ENCODE measurements at places on chromosomes 7 and 10.

DNA sequence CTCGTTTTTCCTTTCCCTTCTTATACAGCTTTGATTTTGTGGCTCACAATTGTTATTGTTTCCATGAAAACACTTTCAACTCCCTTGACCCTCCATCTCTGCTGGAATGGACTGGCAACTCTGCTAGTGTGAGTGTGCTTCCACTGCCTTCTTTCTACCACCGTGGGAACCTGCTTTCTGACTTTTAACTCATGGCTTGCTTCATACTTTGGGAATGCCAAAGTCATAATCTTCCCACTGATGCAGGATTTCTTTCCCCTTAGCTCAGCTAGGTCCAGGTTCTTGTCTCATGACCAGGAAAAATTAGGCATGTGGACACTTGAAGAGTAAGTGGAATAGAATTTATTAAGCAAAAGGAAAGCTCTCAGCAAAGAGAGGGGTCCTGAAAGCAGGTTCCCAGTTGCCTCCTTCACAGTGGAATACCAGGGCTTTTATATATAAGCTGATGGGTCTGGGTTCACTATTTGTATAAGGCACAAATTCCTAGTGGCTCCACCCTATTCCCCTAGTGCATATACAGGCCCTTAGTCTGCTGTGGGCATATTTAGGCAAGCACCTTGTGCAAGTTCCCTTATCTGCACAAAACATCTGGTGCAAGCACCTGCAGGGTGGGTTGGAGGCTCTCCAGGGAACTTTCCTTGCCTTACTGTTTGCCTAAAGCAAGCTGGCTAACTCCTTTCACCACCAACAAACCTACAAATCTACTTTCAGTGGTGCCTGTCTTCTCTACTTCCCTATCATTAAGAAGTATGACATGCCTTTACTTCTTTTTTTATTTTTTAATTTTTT lies 119.5 kb downstream of the CFAP58 start:
- no peak for DNase-seq

- DNase-seq: no peak
Measured at GRCh38 chr7:29815181-29816105, 9.1 kb downstream of the WIPF3 start.

GRCh38 chr7:83614112-83614511 lies 34.8 kb downstream of the SEMA3E start:
- no peak for DNase-seq

- no peak for DNase-seq
Measured at GRCh38 chr10:124459395-124459794, 2.2 kb upstream of the LHPP start.

DNA sequence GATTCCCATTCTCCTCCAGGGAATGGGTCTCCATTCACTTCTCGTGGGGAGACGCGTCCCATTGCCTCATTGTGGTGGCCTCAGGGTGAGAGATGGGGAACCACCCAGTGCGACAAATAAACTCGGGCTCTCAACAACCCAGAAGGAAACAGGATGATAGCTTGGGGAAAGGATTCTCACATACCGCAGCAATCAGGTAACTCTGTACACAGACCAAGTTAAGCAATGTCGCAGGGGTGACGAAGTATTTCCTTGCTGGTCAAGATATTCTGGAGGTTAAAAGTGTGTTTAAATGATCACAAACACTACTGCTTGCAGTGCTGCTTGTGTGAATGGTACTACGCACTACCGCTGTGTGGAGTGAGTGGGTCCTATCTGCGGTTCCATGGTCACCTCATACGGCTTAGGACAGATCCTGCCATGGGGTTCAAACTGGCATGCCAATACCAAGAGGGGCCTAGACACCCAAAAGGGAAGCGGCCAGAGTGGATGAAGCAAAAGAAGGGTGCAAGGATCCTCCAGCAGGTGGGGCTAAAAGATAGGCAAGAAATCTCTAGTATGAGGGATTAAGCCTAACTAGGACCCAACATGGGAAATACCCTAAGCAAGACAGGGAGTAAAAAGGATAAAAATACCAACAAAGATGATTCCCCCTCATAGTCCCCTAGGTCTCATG lies 143.8 kb upstream of the TMEM106B start:
- DNase-seq: peak; percentile 52

- DNase-seq: no peak
Measured at GRCh38 chr7:156975620-156976019, 26.1 kb downstream of the NOM1 start.

GRCh38 chr10:34736976-34737771 lies 77.9 kb downstream of the PARD3 start:
- no peak for DNase-seq

DNA sequence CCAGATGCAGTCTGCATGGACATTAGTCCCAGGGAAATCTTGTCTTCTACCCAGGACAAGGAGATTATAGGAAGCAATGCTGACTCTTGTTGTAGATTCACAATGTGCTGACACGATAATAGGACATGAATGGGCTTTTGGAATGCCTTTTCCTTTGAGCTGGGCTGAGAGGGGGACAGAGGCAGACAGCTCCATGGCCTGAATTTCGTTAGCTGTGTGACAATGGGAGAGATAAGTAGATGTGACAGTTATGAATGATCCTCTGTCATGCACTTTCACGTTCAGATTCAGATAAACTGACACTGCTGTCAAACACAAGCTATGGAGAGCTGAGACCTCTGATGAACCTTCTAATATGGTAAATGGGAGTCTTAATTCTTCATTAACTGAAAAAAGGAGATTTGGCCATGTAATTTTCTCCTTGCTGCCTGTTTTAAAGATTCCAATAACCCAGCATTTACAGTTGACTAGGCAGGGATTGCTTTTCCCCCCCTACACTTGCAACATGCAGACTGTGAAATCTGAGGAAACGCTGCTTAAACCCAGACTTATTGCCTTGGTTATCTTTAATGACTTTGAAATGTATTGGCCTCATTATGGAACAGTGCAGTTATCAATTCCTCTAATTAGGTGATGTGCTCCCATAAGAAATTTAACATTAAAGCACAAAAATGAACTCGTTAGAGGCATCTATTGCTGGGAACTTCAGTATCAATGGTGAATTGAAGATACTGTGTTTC lies 669.3 kb downstream of the AUTS2 start:
- no peak for DNase-seq

GRCh38 chr7:95046494-95047240 lies 139.3 kb downstream of the PPP1R9A start:
- DNase-seq: no peak

DNA sequence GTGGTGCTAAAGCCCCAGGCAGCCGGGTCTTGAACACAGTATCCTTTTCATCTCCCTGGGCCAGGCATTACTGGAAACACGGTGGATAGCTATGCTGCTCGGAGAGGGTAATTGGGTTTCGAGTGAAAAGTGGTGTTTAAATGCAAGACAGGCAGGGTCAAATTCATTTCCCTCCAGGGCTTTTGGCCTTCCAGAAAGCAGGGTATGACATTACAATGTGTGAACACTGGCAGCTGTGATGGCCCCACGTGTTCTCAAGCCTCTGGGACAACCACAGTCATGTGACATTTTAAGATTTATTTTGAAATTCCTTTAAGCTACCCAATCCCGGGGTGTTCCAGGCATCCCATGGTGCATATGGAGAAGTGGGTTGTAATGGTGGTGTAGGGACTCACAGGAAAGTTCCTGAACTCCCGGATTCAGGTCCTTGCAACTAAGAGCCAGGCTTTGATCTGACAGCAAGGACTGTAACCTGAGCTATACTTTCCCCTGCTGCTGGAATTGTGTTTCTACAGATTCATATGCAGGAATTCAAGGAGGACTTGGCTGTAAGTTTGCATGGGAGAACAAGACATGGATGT lies 46.8 kb downstream of the INSYN2A start:
- DNase-seq: peak; percentile 28

GRCh38 chr10:62025901-62026879 lies 124.7 kb downstream of the ARID5B start:
- DNase-seq: no peak

- DNase-seq: no peak
Measured at GRCh38 chr7:15323550-15323949, 238.3 kb downstream of the AGMO start.

DNA sequence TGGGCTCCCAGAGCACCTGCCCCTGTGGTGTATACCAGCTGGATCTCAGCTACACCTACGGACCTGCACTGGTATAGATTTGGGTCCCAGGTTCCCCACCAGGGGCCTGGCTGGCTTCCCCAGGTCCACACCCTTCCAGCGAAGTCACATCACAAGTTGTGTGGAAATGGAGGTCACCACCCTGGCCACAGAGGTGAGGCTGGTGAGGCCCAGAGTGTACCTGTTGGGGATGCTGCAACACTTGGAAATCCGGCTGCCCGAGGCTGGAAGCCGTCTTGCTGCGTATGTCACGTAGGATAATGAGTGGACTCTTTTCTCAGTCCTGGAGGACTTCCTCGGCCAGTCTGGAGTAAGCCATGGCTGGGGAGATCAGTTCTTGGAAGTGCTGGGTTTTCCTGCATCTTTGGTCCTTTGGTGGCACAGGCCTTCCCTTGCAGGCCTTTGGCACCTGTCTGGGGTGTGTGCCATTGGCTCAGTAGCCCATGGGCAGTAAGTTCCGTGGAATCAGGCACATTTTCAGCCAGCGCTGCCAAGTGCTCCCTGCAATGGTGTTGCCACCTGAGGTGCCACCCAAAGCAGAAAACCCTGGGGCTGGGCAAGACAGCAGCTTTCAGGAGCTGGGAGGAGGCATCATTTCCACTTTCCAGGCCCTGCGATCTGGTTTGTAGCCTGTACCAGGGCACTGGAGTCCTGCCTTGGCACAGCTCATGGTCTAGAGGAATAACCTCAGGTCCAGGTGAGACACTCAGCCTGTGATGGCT lies 97.9 kb downstream of the LHPP start:
- DNase-seq: no peak

GRCh38 chr10:131703541-131703940 lies 197.3 kb upstream of the PPP2R2D start:
- no peak for DNase-seq

DNA sequence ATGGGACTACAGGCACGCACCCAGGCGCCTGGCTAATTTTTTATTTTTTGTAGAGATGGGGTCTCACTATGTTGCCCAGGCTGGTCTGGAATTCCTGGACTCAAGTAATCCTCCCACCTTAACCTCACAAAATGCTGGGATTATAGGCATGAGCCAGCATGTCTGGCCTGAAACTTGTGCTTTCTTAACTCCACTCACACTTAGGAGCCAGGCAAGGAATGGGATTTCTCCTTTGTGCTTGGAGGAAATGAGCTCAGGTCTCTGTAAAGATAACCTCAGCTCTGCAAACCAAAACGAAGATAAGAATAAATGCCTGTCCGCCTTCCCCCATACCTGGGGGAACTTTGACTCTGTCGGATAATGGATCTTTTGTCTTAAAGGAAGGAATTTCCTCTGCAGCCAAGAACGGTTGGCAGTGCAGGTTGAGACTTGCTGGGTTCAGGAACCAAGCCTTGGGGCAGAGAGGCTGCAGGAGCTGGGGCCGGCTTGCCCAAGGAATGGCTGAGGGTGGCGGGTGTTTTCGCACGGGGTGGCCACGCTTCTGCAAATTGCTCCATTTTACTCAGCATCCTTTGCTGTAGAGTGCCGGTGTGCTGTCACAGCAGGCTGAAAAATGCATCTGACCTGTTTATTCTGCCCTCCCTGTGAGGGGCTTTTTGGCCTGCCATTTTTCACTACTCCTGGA lies 174.2 kb downstream of the KIAA1217 start:
- peak; percentile 23 for DNase-seq

GRCh38 chr7:44184206-44184872 lies 4.9 kb downstream of the GCK start:
- peak; percentile 49 for DNase-seq

DNA sequence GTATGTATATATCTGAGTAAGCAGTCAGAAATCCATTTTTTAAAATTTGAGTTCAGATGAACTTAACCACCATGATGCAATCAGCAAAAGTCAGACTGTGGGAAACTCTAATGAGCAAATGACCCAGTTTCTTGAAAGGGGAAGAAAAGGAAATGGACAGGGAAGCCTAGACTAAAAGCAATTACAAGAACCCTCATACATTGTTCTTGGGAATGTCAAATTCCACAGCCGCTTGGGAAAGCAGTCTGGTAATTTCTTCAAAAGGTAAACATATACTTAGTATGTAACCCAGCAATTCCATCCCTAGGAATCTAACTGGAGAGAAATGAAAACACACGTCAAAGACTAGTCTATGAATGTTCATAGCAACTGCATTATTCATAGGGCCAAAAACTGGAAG lies 16.4 kb upstream of the FOXK1 start:
- no peak for DNase-seq

GRCh38 chr10:934746-935406 lies 3.4 kb upstream of the LARP4B start:
- no peak for DNase-seq

DNA sequence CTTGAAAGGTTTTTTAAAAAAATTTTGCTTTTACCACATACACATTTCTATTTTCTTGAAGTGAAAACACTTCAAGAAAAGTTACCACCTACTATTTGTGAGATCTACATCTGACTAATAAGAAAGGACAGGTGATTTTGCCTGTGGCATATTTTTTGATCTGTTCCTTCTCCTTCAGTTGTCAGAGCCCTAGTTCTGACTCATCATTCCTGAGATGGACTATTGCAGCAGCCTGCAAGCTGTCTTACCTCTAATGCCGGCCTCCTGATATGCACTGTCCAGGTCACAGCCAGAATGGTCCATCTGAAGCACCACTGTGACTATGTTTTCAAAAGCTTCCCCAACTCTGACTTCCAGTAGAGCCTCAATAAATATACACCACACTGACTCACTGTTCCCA lies 28.2 kb upstream of the ANK3 start:
- no peak for DNase-seq

- no peak for DNase-seq
Measured at GRCh38 chr10:16787361-16787791, 29.8 kb downstream of the RSU1 start.

GRCh38 chr10:50508315-50509051 lies 115.3 kb downstream of the SGMS1 start:
- DNase-seq: no peak

GRCh38 chr7:30989008-30989823 lies 25.5 kb downstream of the GHRHR start:
- DNase-seq: no peak

DNA sequence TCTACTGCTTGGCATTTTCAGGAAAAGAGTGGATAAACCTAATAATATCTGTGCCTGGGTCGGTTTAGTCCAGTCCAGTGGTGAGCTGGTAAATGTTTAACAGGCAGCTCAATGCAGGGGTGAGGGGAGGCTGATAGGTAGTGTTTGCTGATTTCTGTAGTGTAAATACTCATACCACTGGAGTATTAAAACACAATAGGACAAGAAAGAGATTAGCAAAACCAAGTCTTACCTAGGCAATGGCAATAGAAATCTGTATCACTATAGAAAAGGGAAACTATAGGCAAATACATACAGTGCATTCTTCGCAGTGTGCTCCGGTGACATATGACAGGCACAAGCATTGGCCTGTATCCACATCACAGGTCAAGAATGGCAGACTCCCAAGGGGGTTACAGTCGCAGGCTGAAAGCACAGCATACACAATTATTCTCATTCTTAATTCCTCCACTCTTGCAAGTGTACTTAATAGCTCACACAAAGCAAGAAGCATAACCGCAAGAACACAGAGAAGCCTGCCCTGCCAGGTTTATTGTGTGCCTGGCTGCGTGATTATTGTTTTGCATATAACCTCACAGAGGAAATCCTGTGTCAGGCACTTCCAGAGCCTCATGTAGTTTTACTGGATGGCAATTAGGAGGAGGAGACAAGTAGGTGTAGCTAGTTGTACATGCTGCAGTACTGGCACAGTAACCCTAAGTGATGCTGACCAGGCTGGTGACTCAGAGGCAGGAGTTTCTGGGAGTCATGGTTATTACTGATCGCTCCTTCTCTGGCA lies 35.0 kb downstream of the LAMB4 start:
- no peak for DNase-seq

Measured in iPS-NIHi11 (cell line).